Dorsolateral prefrontal cortex (tissue), 122 donors: ENCODE measurements at places on chromosomes 6 and 20. TPM values are rescaled to one million over a fixed set of nuclear protein-coding genes. Genes with fewer than 3 reads are reported as not detected.

Gene PRND
- total RNA-seq = not detected

GRCh38 chr6:74646461-74646860 is 559.4 kb downstream of the COL12A1 start:
- no peak for DNase-seq

GRCh38 chr20:60137657-60138245 is 179.5 kb downstream of the CDH26 start:
- no peak for DNase-seq

GRCh38 chr6:105452924-105453756 is 50.3 kb upstream of the PREP start:
- DNase-seq = peak; percentile 46

DNA sequence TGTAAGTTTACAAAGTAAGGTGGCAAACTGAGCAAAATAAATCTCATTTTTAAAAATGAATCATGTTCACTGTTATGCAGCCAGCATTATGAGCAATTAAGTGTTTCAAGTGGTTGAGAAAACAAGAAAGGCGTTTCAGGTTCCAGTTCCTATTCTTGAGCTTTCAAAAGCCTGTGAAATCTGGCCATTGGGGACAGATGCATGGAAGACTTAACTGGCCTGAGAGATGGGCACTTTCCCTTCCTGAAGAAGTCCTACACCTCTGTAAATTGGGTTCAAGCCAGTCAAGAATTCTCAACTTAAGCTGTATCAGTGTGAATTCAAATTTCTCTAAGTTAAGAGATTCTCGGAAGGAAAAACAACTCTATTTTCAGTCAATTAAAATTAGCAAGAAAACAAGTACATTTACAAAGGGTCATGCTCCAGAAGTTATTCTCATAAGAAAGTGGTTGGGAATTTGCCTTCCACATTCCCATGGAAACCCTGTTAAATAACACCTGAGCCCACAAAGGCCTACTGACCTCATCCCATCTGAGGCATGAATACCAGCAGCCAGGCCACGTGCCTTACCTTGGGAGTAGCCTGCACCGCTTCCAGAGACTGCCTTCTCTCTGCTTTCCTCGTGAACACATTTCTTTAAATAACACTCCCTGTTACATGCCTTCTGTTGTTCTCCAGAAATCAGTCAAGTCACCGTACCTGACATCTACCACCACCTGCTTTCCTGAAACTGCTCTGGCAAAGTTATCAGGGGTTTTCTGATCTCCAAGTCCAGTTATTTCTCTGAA is 19.4 kb downstream of the MAP3K5 start:
- DNase-seq = no peak

DNA sequence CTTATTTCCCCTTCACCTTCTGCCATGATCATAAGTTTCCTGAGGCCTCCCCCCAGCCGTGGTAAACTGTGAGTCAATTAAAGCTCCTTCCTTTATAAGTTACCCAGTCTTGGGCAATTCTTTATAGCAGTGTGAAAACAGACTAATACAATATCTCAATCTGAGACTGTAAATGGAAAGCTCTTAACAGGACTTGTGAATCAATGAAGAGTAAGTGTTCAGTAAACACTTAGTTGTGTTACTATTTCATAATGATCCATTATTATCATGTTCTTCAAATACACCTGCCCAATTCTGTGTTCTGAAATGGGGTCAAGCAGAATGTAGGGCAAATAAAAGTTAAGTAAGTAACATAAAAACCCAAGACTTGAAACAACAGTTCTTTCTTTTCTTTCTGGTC is 266.2 kb downstream of the TENT5A start:
- DNase-seq = no peak

GRCh38 chr6:24032896-24033688 is 92.9 kb upstream of the NRSN1 start:
- no peak for DNase-seq

DNA sequence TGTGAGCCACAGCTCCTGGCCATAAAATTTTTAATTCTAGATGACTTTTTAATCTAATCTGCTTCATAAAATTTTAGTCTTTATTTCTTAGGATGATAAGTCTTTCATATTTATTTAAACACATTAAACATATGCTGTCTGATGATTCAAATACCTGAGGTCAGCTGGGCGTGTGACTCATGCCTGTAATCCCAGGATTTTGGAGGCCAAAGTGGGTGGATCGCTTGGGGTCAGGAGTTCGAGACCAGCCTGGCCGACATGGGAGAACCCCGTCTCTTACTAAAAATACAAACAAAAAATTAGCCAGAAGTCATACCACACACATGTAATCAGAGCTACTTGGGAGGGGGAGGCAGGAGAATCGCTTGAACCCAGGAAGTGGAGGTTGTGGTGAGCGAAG is 53.1 kb downstream of the RBM24 start:
- no peak for DNase-seq

Gene EDEM2
- total RNA-seq = 9.6 TPM

Gene FAM83C
- total RNA-seq = not detected

Gene TNXB
- 44.7 TPM for total RNA-seq

DNA sequence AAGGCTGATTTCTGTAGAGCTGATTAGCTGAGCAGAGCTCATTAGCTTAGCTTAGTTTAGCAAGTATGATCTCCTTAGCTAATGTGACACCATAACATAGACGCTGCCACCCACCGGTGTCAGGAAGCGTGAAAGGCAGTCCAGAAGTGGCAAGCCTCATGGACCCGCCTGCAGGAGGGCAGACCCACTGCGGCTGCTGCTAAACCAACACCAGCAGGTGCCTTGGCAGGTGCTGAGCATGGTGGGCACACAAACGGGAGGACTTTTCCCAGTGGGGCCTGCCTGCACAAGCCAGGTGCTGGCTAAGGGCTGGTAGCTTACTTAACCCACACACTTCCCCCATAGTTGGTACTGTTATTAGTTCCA is 22.7 kb downstream of the ZDHHC14 start:
- DNase-seq = no peak

- DNase-seq = peak; percentile 53
Observed at GRCh38 chr6:17986656-17987446, 584 bp downstream of the KIF13A start.

GRCh38 chr6:16656451-16656850 is 104.8 kb downstream of the ATXN1 start:
- no peak for DNase-seq
